ENCODE measurements at places on chromosomes 1 and 21. TPM values are rescaled to one million over a fixed set of nuclear protein-coding genes. Genes with fewer than 3 reads are reported as not detected.
A peak's percentile ranks its signal among the peaks of the same experiment; 100 is the strongest.

The KAZN gene
- total RNA-seq = 11.1 TPM

The LCA5L gene
- total RNA-seq = 1.7 TPM

The TRIM45 gene
- 2.6 TPM for total RNA-seq

DNA sequence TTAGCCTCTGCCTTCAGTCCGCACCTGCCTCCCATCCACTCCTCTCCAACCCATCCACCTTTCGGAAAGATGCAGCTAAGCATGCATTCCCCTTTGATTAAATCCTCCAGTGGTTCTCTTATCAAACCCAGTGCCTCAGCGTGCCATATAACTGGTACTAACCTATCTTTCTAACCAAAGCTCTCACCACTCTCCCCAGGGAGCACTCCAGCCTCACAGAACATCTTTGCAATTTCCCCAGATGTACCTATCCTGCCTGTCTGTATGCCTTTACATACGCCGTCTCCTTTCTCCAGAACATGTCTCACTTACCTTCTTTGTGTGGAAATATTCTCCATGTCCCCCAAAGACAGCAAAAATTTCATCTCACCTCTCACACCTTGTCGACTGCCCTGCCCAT is 80.0 kb downstream of the SLC25A24 start:
- no peak overlapping the region for H3K27ac ChIP-seq
- H3K4me3 ChIP-seq = no peak overlapping the region
- no peaks in the 10 kb centered on the region for H3K4me1 ChIP-seq
- no peak for DNase-seq
- no peaks in the 10 kb centered on the region for H3K36me3 ChIP-seq

DNA sequence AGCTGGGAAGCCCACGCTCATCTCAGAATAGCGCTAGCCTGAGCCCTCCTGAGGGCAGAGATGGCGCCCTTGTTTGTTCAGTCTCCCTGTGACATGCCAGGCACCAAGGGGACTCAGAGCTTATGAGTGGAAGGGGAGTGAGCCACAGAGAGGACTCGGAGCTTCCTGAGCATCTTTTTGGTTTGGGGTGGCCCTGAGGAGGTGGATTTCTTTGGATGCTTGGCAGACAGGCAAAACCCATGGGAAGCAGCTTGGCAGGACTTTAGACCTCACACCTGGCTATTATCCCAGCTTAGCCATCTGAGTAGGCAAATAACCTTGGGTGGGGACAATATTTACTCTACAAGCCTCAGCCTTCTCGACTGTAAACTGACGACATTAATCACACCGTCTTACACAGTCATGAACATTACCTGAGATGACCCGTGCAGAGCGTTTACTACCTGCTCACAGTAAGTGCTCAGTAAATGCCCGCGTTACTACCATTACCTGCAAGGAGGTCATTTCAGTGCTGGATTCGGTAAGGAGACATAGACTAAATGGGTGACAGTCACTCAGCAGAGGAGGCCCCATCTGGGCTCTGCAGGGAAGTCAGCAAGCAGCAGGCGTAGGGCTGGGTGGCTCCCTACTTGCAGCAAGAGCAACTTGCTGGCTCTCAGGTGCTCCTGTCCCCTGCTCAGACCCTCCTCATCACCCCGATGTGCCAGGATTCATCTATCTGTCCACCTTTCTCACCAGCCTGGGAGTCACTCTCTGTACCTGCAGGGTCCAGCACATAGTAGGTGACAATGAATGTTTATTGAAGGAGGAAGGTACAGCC is 54.9 kb downstream of the KLHDC7A start:
- H3K4me3 ChIP-seq = no peak overlapping the region
- no peaks in the 10 kb centered on the region for H3K36me3 ChIP-seq
- H3K27me3 ChIP-seq = peaks cover 51% of the 10 kb centered on the region
- no peak overlapping the region for H3K27ac ChIP-seq
- no peaks in the 10 kb centered on the region for H3K4me1 ChIP-seq
- DNase-seq = no peak

GRCh38 chr1:110383251-110383990 is 7.4 kb downstream of the SLC16A4 start:
- H3K27me3 ChIP-seq = no peaks in the 10 kb centered on the region
- H3K4me1 ChIP-seq = peaks cover 24% of the 10 kb centered on the region
- H3K4me3 ChIP-seq = no peak overlapping the region
- no peak for DNase-seq
- peak overlapping the region; percentile 5 for H3K27ac ChIP-seq
- peaks cover 19% of the 10 kb centered on the region for H3K36me3 ChIP-seq

DNA sequence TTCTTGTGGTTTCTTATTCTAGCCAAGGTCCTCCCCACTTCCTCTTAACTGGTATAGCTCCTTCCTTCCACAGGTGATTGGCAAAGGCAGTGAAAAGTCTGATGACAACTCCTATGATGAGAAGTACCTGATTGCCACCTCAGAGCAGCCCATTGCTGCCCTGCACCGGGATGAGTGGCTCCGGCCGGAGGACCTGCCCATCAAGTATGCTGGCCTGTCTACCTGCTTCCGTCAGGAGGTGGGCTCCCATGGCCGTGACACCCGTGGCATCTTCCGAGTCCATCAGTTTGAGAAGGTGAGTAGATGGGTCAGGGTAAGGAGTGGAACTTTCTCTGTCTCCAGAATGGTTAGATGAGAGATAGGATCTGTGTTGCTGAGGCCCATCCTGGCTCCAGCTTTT is 14.2 kb upstream of the CELSR2 start:
- no peak overlapping the region for H3K4me3 ChIP-seq
- H3K27ac ChIP-seq = no peak overlapping the region
- H3K4me1 ChIP-seq = no peaks in the 10 kb centered on the region
- no peak for DNase-seq
- H3K36me3 ChIP-seq = peaks cover 16% of the 10 kb centered on the region

DNA sequence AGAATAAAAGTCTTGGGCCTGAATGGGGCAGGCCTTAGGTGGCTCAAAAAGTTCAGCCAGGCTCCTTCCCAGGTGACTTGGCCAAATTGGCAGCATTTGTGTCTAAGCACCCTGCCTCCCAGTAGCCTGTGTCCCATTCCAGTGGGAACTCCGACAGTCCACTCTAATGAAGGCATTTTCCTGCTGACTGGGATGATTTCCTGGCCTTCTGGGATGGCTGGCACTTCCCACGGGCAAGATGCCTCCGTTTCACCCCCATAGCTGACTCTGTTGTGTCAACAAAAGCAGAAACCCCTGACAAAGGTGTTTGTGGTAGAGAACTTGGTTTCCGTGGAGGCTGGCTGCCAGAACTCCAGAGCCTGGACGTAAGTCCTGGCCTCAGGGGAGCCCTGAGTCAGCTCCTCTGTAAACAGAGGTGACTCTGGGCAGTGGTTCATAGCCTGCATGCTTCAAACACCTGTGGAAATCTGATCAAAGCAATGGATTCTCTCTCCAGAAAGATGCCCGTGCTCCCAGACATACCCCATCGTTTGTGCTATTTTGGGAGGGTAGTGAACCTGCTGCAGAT is 36.6 kb downstream of the WNT3A start:
- H3K4me1 ChIP-seq = no peaks in the 10 kb centered on the region
- no peak overlapping the region for H3K27ac ChIP-seq
- no peak overlapping the region for H3K4me3 ChIP-seq
- peak; percentile 48 for DNase-seq
- H3K27me3 ChIP-seq = no peaks in the 10 kb centered on the region
- H3K36me3 ChIP-seq = no peaks in the 10 kb centered on the region

DNA sequence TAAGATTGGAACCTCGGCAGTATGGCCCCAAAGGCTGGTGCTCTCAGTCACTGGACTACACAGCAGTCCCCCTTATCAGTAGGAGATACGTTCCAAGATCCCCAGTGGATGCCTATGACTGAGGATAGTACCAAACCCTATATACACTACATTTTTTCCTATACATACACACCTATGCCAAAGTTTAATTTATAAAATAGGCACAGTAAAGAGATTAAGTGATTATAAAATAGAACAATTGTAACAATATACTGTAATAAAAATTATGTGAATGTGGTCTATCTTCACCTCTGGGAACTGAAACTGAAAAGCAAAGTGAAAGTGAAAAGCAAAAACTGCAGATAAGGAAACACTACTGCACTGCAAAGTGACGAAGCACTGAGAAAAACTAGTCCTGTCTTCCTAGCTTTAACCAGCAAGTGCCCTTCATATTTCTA is 96.8 kb downstream of the INTS7 start:
- H3K27ac ChIP-seq = peak overlapping the region; percentile 46
- no peak for DNase-seq
- no peak overlapping the region for H3K4me3 ChIP-seq
- H3K36me3 ChIP-seq = no peaks in the 10 kb centered on the region

- H3K4me3 ChIP-seq = peak overlapping the region; percentile 16
- H3K4me1 ChIP-seq = peaks cover 8% of the 10 kb centered on the region
- no peaks in the 10 kb centered on the region for H3K36me3 ChIP-seq
- no peak for DNase-seq
Measured at GRCh38 chr1:24963943-24964693, 34.0 kb upstream of the RUNX3 start.

Data from left lung (tissue), 14 donors.